ENCODE measurements at places on chromosomes 4 and X.
A peak's percentile ranks its signal among the peaks of the same experiment; 100 is the strongest.

DNA sequence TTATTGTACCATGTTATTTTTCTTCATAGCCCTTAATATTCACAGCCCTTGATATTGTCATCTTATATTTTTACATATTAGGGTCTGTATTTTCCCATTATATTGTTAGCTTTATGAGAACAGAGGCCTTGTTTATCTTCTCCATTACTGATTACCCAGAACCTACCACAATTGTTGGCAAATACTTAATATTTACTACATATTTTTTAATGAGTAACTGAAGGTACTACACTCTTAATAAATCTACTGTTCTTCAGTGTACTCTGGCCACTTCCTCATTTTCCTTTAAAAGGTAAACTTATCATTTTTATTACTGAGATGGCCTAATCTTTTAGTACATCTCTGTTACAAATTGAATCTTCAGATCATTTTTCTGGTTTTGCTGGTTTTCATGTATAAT lies 133.5 kb downstream of the COL4A5 start:
- H3K36me3 ChIP-seq: no peaks in the 10 kb centered on the region
- no peaks in the 10 kb centered on the region for H3K4me1 ChIP-seq
- H3K27me3 ChIP-seq: no peaks in the 10 kb centered on the region
- no peak overlapping the region for H3K4me3 ChIP-seq
- no peak overlapping the region for H3K27ac ChIP-seq

- no peaks in the 10 kb centered on the region for H3K27me3 ChIP-seq
- peak; percentile 11 for DNase-seq
- peaks cover 2% of the 10 kb centered on the region for H3K36me3 ChIP-seq
- no peaks in the 10 kb centered on the region for H3K4me1 ChIP-seq
- H3K4me3 ChIP-seq: no peak overlapping the region
- H3K27ac ChIP-seq: no peak overlapping the region
Measured at GRCh38 chrX:53374222-53374820, 48.1 kb downstream of the SMC1A start.

GRCh38 chrX:118971552-118971951 lies 2.9 kb upstream of the LONRF3 start:
- H3K27ac ChIP-seq: no peak overlapping the region
- no peaks in the 10 kb centered on the region for H3K27me3 ChIP-seq
- no peak overlapping the region for H3K4me3 ChIP-seq
- H3K36me3 ChIP-seq: no peaks in the 10 kb centered on the region

- DNase-seq: no peak
- no peaks in the 10 kb centered on the region for H3K36me3 ChIP-seq
- H3K4me1 ChIP-seq: no peaks in the 10 kb centered on the region
- H3K27me3 ChIP-seq: no peaks in the 10 kb centered on the region
- H3K27ac ChIP-seq: no peak overlapping the region
- no peak overlapping the region for H3K4me3 ChIP-seq
Measured at GRCh38 chrX:100512471-100512870, 72.3 kb upstream of the TNMD start.
